ENCODE measurements at places on chromosomes 4 and X.

GRCh38 chrX:151177141-151178027 is 1.0 kb downstream of the GPR50 start:
- no peaks in the 10 kb centered on the region for H3K4me1 ChIP-seq
- no peaks in the 10 kb centered on the region for H3K36me3 ChIP-seq
- peaks cover 4% of the 10 kb centered on the region for H3K27me3 ChIP-seq
- no peak overlapping the region for H3K4me3 ChIP-seq
- H3K27ac ChIP-seq: no peak overlapping the region

- DNase-seq: no peak
- H3K4me1 ChIP-seq: no peaks in the 10 kb centered on the region
- no peaks in the 10 kb centered on the region for H3K36me3 ChIP-seq
- H3K27me3 ChIP-seq: no peaks in the 10 kb centered on the region
- H3K27ac ChIP-seq: no peak overlapping the region
These were observed 34.7 kb downstream of the LUZP4 start for GRCh38 chrX:115324194-115324593.

- no peak for DNase-seq
- H3K4me3 ChIP-seq: no peak overlapping the region
- H3K4me1 ChIP-seq: peaks cover 5% of the 10 kb centered on the region
- no peaks in the 10 kb centered on the region for H3K36me3 ChIP-seq
- H3K27ac ChIP-seq: no peak overlapping the region
- no peaks in the 10 kb centered on the region for H3K27me3 ChIP-seq
These were observed 159.7 kb downstream of the NSUN7 start for GRCh38 chr4:40909363-40909876.

GRCh38 chr4:169271692-169272007 is 894 bp upstream of the SH3RF1 start:
- H3K4me1 ChIP-seq: peaks cover 10% of the 10 kb centered on the region
- H3K36me3 ChIP-seq: no peaks in the 10 kb centered on the region
- DNase-seq: no peak
- peaks cover 16% of the 10 kb centered on the region for H3K27me3 ChIP-seq

DNA sequence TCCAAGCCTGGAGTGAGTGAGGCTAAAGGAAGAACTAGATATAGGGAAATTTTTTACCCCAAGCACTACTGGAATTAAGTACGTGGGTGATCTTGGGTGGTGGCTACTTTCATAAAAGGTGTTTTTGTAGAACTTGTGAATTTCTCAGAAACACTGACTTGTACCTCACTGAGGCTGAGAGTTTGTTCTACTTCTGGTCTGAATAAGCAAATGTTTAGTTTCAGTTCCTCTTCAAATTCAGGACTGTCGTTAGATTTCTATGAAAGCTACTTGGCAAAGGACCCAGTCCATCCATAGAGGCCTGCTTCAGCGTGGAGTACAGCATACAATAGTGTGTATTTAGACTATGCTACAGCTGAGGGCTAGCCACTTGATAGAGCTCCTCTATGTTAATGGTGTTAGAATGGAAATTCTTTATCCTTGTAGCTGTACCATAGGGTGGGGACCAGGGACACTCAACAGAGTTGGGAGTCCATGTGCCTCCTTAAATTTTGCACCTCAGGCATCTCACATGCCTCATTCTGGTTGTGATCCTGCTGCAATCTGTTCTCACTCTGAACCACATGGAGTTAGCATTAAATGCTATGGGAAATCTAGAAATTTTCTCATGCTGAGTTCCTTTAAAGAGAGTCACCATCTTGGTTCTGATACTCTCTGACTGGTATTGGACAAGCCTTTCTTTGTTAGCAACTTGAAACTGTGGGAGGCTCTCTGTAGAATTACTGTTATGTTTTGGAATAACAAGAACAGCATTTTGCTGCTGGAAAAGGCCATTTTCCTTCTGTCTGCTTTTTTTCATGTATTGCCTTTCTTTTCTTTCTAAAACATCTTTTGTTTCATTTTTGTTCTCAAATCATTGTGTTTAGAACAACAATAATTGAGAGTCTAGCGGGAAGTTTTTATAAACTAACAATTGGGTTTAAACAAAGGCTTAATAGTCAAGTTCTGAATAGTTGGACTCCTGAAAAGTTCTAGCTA is 86.8 kb downstream of the PDGFRA start:
- H3K27ac ChIP-seq: no peak overlapping the region
- no peak overlapping the region for H3K4me3 ChIP-seq
- no peaks in the 10 kb centered on the region for H3K36me3 ChIP-seq
- H3K4me1 ChIP-seq: no peaks in the 10 kb centered on the region

DNA sequence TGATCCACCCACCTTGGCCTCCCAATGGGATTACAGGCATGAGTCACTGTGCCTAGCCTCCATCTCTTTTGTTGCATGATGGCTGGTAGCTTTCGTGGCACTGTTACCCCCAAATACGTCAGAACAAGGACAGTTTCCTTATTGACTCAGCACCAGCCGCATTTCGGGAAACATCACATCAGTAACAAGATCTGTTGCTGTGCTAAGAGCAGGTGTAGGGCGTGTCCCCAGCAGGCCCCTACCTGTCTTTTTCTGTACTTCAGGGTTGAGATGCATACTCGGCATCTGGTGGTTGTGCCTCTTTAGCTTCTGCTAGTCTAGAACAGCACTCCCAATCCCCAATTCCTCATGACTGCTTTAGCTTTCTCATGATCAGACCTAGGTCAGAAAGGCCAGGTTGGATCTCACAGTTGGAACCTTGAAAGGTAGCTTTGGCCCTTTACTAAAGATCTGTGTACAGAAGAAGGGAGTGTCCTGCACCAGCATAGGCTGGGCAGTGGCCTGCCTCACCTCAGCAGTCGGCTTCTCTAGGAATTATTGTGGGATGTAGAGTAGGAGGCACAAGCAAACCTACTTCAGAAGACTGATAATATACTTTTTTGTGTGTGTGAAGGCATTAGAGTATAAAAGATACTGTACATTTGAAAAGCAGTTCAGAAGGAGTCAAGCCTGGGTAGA is 36.8 kb downstream of the NSD2 start:
- no peak for DNase-seq
- H3K4me1 ChIP-seq: peaks cover 4% of the 10 kb centered on the region
- no peak overlapping the region for H3K27ac ChIP-seq
- H3K36me3 ChIP-seq: peaks cover 4% of the 10 kb centered on the region

DNA sequence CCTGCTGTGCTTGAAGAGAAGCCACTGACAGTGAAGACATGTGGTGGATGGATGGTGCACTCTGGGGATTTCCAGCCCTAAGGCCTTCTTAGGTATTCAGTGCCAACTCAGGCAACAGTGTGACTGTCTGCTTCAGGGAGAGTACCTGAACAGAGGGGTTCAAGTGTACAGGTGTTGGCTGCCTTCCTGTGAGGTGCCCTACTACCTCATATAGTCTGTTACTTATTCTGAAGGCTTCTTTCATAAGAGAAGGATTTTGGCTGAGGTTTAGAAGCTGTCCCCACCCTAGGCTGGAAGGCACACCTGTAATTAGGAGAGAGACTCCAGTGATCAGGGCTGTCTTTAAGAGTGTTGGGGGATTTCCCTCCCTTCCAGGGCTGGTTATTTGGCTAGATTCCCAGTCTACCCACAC is 1.8 kb downstream of the FTHL17 start:
- no peaks in the 10 kb centered on the region for H3K27me3 ChIP-seq
- DNase-seq: no peak
- H3K4me3 ChIP-seq: no peak overlapping the region
- no peaks in the 10 kb centered on the region for H3K4me1 ChIP-seq
- no peak overlapping the region for H3K27ac ChIP-seq
